Caco-2 (cell line): ENCODE measurements at places on chromosomes 2 and 18.

- DNase-seq: no peak
These were observed 98.7 kb downstream of the EPHA4 start for GRCh38 chr2:221473451-221473850.

GRCh38 chr18:40866013-40866645 is 1088.9 kb upstream of the PIK3C3 start:
- no peak for DNase-seq

DNA sequence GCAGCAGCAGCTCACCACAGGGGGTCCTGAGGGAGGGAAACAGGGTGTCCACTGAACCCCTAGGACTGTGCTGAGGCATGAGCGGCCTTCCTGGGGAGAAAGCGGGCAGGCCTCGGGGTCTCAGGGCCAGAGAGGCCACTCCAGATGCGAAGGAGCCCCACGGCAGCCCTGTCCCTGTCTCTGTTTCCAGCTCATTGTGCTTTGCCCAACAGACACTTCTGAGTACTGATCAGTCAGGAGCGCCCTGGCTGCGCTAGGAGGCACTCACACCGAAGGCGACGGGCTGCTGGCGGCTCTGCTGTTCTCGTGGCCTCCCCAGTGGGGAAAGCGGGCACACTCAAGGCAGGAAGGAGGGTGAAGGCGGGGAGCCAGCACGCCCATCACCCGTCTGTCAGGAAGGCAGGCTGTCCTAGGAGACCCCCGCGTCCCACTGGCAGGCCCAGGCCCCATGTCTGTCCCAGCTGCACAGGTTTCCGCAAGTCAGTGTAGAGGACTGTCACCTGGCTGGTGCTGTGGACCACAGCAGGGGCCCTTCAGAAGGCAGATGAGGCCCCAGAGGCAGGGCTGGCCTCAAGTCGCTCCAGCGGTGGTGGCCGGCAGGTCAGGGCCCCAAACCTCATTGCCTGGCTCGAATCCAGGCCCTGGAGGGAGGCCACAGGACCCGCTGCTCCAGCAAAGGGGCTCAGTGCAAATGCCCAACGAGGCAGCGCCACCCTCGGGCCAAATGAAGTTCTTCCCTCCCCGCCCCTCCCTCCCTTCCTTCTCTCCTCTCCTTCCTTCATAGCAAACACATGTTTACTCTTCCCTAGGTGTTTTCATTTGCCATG is 6.8 kb downstream of the ESPNL start:
- no peak for DNase-seq

- peak; percentile 65 for DNase-seq
These were observed 137.3 kb upstream of the PID1 start for GRCh38 chr2:229408356-229408755.

DNA sequence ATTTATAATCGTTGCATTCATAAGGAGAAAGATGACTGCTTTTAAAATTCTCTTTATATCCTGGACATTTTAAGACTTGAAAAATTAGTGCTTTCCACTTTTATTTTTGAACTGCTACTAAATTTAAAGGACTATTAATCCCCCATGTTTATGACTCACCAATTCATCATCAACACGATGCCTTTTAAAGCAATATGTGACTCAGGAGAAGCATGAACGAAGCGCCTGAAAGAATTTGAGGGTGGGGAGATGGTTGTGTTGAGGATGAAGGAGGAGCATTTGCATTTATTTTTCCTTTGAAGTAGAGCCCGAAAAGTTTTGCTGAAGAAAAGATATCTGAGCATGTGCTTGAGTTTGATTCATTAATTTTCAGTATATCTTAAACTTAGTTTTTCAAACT is 192.2 kb upstream of the LRRTM1 start:
- DNase-seq: no peak

GRCh38 chr2:112195167-112195766 is 57.1 kb downstream of the FBLN7 start:
- DNase-seq: no peak

- no peak for DNase-seq
These were observed 144.1 kb downstream of the UBE2E3 start for GRCh38 chr2:181124497-181124896.

DNA sequence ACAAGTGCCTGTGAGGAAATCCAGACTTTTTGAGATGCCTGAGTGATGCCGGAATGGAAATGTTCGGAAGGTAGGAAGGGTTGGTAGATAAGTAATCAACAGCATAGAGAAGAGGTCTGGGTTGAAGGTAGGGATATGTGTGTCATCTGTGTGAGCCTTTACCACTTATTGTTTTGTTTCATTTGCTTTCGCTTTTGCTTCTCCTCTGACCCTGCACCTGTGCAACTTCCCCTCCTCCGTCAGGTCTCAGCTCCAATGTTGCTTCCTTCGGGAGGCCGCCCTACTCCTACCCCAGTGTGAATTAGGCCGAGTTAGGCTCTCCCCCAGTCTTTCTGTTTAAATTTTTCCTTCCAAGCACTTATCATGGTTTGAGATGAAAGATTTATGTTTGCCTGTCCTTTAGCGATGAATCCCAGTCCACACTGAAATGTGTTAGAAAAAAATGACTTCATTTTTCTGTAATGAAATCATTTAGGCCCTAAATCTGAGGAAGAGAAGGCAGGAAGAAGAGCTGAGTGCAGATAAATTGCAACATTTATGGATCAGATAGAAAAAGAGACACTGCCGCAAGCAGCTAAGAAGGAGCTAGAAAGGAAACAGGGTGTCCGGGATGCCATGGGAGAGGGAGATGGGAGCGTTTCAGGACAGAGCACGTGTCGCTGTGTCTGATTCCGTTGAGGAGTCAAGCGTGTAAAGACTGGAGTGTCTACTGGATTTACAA is 139.6 kb upstream of the PELI1 start:
- no peak for DNase-seq

GRCh38 chr2:50374711-50375110 is 657.2 kb downstream of the NRXN1 start:
- no peak for DNase-seq

DNA sequence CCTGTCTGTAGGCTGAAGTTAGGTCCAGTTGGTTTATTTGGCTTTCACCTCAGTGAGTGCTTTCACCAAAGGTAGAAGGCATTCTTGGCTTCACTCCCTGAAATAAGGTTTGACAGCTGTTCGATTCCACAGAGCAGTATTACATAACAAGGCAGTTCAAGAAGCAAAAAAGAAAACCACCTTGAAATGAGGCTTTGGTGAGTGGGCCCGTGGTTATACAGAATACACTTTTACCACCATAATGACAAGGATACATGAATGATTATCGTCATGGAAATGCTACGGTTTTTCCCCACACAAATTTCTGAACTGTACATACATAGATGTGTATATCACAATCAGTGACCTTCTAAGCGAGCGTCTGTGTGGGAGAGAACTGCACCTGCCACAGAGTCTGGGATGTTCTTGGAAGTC is 80.0 kb upstream of the CHRNA1 start:
- no peak for DNase-seq

DNA sequence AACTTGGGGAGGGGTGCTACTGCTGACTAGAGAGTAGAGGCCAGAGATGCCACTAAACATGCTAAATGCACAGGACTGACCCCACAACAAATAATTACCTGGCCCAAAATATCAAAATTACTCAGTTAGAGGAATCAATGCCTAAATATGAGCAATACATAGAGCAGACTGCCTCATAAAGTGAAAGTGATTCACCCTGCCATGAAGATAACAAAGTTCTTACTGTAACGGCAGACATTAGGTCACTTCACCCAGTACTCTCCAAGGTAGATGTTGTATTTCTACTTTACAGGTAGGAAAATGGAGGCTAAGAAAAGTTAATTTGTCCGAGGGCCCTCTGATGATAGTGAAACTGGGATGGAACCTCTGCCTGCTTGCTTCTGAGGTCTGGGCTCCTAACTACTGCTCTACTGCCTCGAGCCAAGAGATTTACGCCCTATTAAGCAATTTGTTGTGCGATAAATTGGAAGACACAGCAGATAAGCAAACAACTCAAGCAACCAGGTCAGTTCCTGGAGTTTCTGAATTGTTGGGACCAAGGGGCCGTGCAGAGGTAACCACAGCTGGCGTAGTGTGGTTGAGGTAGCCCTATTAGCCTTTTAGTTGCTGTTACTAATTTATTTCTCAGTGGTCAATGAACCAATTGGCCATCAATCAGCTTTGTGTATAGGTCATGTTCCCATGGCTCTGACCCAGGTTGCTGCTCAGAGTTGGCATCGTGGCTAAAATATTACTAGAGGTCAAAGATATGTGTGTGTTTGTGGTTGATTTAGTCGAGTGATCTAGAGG is 4.8 kb downstream of the DHRS9 start:
- DNase-seq: no peak

DNA sequence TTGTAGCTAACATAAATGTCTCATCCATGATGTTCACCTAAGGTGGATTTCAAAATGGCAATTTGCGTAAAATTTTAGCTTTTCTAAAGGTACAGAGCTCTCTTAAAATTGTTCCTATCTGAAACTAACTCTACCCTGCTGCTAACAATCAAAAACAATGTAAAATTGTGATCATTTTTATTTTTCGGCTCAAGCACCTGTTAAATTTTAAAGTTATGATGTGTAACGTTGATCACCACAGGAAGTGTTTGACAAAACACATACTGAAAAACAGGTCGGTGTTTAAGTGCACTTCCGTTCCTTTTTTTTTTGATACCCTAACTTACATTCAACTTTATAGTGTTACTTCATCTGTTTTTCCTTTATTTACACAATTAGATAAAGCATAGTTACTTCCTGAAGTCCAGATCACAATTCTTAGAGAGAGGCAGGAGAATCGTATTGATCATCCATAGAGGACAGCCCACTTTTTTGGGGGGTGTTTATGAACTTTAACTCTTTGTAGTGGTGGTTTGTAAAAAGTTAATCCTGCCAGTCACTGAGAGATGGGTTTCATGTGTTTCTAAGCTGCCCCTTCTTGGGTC is 6.0 kb upstream of the NCK2 start:
- DNase-seq: no peak

- DNase-seq: no peak
These were observed 242.3 kb upstream of the NOL4 start for GRCh38 chr18:34467058-34467457.

DNA sequence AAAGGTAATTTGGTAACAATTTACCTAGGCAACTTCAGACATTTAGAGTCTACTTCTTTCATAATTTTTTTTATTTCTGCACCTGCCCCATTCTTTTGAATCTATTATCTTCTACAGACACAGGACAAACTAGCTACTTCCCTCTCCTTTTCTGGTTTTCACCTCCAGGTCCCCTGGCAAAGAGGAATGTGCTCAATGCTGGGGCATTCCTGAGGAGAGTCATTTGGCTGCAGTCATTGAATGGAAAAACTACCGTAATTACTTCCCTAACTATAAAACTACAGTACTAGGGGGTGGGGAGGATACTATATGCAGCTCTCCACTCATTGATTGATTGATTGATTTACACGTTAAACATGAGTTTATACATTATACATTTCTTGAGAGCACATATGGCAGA is 11.2 kb upstream of the ARHGAP28 start:
- DNase-seq: no peak

DNA sequence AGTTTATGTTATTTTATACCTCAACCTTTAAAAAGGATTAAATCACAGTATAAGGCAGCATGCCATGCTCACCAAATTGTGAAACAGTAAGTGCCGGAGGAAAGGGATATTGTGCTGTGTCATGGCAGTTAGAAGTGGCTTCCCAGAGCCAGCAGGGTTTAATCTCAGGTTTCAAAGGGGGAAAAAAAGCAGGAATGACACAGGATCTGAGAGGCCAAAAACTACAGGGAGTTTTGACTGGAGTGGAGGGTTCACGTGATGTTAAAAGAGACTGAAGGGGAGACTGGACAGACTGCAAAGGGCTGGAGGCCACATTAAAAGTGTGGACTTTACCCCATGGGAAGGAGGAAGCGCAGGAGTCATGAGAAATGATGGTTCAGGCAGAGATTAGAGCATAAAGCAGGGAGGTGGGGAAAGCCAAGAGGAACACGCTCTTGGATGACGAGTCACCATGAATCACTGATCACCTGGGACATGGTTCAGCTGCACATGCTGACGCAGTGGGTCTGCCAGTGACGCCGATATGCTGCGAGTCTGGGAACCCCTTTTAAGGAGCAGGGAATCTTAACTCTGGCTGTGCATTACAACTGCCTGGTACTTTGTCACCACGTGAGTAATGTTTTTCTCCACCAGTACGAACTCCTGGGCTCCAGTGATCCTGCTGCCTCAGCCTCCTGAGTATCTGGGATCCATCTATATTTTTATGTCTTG is 6.1 kb downstream of the CHMP1B start:
- DNase-seq: peak; percentile 95

- DNase-seq: no peak
These were observed 113.1 kb downstream of the UXS1 start for GRCh38 chr2:106080959-106081358.

DNA sequence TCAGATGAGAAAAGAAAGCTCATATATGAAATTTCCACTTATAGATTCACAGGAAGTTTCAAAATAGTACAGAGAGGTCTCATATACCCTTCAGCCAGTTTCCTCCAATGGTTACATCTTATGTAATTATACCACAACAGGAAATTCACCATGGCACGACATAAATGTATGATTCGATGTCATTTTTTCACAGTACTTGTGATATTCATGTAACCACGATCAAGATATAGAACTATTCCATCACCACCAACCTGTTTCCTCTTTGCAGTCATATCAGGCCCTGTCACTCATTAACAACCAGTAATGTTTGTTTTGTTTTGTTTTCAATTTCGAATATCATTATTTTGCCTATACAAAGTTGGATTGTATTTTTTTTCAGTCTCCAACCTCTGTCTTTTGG is 314.3 kb upstream of the POU3F3 start:
- DNase-seq: no peak

GRCh38 chr2:197080578-197081216 is 154.2 kb upstream of the PGAP1 start:
- no peak for DNase-seq

DNA sequence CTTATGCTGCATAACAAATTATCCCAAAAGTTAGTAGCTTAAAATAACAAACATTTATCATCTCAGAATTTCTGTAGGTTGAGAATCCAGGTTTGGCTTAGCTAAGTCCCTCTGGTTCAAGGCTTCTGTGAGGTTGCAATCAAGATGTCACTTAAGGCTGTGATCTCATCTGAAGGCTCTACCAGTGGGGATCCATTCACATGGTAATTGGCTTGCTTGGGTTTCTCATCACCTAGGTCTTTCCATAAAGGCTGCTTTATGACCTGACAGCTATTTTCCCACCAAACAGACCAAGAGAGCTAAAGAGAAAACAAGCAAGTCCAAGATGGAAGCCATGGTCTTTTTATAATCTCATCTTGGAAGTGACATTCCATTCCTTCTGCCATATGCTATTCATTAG is 137.3 kb downstream of the DTNA start:
- DNase-seq: no peak

DNA sequence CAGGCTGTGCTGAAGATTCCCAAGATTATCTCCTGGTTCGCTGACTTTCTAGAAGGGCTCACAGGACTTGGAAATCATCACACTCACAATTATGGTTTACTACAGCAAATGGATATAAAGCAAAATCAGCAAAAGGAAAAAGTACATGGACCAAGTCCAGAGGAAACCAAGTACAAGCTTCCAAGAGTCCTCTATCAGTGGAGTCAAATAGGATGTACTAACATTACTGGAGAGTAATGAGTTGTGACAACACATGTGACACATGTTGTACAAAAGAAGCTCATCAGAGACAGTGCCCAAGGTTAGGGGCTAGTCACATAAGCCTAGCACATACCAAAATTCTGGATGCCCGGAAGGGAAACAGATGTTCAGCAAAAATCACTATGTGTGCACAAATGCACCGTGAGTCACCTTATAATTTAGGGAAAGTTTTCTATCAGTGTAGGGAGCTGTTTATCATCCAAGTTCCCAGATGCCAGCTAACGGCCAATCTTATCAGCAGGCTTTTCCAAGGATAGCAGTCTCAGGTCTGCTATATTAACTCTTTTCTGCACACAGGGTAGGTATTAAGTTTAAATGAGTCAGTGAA is 9.5 kb downstream of the TMEM237 start:
- no peak for DNase-seq
